ENCODE measurements at places on chromosomes 5 and 9.

- no peak for DNase-seq
Observed at GRCh38 chr5:76836585-76836984, 13.2 kb upstream of the S100Z start.

GRCh38 chr9:99051406-99051805, 53.5 kb upstream of the TGFBR1 start:
- no peak for DNase-seq

GRCh38 chr9:32371679-32372078, 12.8 kb upstream of the ACO1 start:
- DNase-seq, result no peak

GRCh38 chr5:32686799-32687498, 24.2 kb upstream of the NPR3 start:
- DNase-seq, result no peak

DNA sequence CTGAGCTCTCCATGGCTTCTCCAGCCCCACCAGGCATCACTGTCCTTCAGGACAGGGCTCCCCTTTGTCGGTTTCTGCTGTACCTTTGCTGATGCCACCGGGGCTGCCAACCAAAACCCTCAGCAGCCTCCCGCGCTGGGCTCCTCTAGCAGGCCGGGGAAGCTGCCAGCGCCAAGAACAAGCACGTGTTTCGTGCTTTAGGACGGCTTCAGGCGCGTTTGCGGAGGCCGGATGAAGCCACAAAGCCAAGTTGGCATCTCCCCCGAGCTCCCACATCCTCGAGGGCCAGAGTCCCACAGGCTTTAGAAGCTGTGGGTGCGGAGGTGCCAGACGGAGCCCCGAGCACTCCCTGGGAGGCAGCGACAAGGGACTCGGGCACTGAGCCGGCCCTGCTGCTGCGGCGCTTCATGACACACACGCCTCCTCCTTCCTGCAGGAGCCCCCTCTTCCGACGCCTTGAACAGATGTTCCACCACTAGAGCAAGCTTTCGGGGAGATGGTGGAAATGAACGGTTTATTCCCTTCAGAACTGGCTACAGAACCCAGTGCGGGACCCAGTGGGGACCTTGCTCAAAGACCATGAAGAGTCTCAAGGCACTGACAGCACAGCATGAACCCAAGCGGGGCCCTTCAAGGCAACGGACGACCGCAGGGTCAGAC, 36.7 kb downstream of the SARDH start:
- DNase-seq, result no peak

GRCh38 chr9:38761339-38761738, 41.4 kb upstream of the FAM240B start:
- DNase-seq, result no peak

- DNase-seq, result no peak
Observed at GRCh38 chr5:177494346-177495195, 2.8 kb downstream of the PDLIM7 start.

GRCh38 chr5:900781-901180, 8.1 kb downstream of the TRIP13 start:
- no peak for DNase-seq

GRCh38 chr9:77546376-77546950, 101.7 kb downstream of the GNA14 start:
- DNase-seq, result no peak

DNA sequence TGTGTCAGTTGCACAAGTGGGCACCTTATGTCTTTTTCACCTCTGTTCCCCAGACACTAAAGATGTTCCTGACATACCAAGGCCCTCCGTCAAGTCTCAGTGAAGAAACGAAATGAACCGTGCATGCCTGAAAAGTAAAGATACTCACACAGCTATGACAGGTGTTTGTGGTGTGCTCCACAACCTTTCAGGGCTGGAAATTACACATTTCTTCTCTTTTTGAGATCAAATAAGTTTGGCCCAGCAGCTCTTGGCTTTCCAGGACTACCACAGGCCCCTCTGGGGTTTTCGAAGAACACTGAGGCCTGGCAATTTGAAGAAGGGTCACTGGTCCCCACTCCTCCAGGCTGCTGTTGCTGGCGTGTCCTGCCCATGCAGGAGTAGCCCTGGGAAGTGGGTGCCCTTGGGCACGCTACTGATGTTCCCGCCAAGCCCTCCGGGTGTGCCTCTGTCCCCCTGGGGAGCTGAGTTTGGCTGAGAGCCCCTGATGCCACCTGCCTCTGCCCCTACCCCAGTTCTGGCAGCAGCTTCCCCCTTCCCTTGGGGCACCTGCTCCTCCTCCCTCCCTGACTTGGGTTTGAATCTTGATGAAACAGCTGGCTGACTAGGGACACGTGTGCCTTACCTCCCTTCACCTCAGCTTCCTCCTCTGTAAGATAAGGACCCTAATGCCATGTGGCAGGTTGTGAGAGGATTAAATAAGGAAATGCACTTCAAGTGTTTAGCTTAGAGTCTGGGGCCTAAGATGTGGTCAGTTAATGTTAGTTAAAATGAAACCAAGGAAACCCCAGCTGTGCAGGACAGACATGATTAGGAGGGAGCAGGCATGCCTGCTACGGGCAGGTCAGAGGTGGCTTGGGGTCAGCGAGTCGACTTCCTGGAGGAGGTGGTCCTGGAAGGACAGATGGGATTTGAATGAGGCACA, 49.1 kb upstream of the GADD45G start:
- DNase-seq, result no peak

DNA sequence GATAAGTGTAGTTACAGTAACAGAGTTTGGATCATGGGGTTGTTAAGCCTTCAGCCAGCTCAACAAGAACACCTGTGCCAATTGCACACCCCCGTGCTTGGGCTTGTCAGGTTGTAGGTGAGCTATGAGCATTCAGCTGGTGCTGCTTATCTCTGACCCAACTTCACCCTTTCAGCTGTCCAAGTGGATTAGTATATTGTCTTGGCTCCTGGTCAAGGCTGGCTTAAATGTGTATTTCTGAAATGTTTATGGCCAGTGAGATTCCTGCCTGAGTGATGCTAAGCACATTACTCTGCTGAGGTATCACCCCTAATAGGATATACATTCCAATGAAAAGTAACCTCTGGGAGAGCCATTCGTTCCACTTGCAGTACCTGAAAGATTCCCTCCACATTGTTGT, 44.2 kb upstream of the LMNB1 start:
- DNase-seq, result no peak
